ENCODE measurements at places on chromosomes 5 and 9. TPM values are rescaled to one million over a fixed set of nuclear protein-coding genes. Genes with fewer than 3 reads are reported as not detected.

- DNase-seq: no peak
Observed at GRCh38 chr5:56310711-56311204, 77.6 kb upstream of the ANKRD55 start.

DNA sequence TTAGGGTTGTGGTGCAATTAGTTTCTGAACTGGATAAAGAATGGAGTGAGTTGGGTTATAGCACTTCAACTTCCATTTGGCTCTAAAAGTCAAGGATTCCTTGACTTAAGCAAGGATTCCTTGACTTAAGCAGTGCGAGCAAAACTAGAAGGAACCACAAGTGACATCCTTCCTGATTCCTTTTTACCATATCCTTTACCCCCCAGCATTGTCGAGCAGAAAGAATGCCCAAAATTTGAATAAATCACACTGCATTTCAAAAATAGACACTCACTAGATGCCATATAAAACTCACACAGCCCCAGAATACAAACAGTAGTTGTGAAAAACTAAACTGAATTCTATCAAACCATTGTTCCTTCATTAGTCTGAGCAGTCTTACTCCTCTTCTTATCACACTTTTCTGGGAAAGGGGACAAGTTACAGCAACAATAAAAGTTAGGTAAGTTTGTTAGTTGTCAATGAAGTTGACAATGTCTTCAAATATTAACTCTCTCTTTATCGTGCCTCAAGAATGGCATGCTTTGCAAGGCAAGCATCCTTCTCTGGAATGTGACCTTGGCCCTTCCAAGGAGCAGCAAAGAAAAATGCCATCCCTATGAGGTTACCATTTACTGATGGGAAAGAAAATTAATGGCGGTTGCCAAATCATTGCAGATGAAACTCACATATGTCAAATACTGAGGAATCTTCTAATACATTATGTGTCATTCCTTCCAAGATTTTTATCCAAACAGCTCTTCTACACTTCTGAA lies 273.3 kb upstream of the ANKRD55 start:
- no peak for DNase-seq

DNA sequence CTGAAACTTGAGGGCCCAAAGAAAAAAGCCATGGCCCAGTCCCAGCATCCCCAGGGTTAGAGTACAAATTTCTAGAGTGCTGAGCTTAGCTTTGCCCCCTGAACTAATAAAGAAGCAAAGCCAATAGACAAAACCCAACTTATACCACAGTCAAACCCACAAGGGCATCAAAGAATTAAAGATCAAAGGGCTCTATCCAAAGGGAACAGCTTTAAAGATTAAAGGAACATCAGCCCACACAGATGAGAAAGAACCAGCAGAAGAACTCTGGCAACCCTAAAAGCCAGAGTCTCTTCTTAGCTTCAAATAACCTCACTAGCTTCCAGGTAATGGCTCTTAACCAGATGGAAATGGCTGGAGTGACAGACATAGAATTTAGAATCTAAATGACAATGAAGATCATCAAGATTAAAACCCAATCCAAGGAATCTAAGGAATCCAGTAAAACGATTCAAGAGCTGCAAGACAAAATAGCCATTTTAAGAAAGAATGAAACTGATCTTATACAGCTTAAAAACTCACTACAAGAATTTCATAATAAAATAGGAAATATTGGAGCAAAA lies 93.9 kb downstream of the YIPF5 start:
- DNase-seq: no peak

DNA sequence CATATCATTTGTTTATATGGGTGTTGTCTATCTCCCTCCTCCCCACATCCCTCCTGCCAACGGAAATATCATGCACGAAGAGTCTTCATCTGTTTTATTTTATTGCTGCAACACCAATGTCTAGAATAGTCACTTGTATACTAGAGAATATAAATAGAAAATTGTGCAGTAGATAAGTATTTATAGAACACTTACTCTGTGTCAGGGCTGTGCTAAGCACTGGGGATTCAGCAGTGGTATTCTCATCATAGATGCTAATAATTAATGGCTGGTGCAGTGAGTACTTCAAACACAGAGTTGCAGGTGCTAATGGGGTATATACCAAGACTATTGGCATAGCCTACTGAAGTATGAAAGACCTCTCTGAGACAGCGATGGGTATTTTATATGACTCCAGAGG lies 353.5 kb upstream of the CDH6 start:
- no peak for DNase-seq

GRCh38 chr5:110768138-110768860 lies 29.5 kb downstream of the SLC25A46 start:
- DNase-seq: no peak

DNA sequence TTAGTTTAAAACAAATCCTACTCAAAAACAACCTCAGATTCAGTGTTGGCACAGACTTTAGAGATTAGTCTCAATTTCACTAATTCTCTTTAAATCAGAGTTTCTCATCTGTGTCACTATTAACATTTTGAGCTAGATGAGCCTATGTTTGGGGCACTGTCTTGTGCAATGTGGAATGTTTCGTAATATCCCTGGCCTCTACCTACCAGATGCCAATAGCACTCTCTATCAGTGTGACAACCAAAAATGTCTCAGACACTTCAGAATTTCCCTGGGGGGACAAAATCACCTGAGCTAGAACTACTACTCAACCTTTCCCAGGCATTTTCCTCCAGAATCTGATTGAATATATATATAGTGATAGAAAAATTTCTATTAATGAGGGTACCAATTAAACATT lies 465.2 kb upstream of the RGMB start:
- DNase-seq: no peak

GRCh38 chr9:130962418-130963316 lies 23.6 kb upstream of the FIBCD1 start:
- peak; percentile 79 for DNase-seq

- no peak for DNase-seq
Observed at GRCh38 chr5:173246135-173246495, 11.1 kb upstream of the NKX2-5 start.

Gene JAKMIP2
- not detected for total RNA-seq

GRCh38 chr9:101388507-101388993 lies 3.7 kb upstream of the BAAT start:
- DNase-seq: no peak

DNA sequence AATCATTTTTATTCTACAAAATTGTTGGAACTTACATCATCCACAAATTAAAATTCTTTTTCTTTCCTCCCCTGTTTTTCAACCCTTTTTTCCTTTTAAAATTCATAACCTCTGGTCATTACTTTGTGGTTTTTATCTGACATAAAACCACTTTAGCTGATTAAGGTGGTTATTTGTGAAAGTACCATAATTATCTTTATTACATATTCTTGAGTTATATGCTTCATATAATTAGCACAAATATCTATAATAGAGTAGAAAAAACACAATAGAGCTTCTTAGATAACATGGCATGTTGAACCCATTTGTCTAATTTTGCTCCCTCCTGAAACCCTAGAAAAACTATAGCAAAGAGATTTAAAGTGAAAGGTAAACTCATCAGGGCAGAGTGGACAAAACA lies 22.9 kb upstream of the PPIC start:
- DNase-seq: no peak

GRCh38 chr9:80871596-80871995 lies 817.8 kb downstream of the TLE1 start:
- DNase-seq: no peak

GRCh38 chr9:97505845-97506244 lies 4.4 kb downstream of the TMOD1 start:
- no peak for DNase-seq

- DNase-seq: no peak
Observed at GRCh38 chr9:73056245-73056644, 95.4 kb upstream of the ANXA1 start.

DNA sequence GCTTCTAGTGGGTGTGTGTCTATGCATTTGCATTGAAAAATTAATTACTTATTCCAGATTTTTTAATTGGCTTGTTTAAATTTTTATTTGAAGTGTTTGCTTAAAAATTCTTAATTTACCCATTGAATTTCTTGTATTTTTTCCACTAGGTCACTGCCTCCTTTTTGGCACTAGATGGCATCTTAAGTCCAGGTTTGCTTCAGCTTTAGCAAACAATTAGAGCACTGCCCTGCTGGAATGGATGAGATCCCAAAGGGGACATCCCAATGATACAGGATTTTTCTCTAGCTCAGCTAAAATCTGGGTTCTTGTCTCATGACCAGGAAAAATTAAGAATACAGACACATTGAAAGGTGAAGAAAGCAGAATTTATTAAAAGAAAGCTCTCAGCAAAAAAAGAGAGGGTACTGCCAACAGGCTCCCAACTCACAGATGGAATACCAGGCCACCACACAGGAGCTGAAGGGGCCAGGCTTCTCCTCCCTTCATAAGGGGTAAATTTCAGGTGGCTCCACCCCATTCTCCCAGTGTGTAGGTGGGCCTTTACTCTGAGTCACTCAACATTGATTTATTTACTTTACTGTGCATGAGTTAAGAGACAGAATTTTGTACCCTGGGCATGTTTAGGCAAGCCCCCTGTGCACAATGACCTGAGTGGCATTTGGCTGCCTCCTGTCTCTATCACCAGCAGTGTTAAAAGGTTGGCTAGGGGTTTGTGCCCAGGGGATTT lies 532.4 kb downstream of the ANXA1 start:
- peak; percentile 19 for DNase-seq

Measured in HCT116 (cell line).